ENCODE measurements at places on chromosomes 13 and 19. TPM values are rescaled to one million over a fixed set of nuclear protein-coding genes. Genes with fewer than 3 reads are reported as not detected.

- DNase-seq, result no peak
Observed at GRCh38 chr19:54558339-54558738, 15.3 kb upstream of the LILRA2 start.

GRCh38 chr19:663682-664117, 686 bp upstream of the RNF126 start:
- no peak for DNase-seq

DNA sequence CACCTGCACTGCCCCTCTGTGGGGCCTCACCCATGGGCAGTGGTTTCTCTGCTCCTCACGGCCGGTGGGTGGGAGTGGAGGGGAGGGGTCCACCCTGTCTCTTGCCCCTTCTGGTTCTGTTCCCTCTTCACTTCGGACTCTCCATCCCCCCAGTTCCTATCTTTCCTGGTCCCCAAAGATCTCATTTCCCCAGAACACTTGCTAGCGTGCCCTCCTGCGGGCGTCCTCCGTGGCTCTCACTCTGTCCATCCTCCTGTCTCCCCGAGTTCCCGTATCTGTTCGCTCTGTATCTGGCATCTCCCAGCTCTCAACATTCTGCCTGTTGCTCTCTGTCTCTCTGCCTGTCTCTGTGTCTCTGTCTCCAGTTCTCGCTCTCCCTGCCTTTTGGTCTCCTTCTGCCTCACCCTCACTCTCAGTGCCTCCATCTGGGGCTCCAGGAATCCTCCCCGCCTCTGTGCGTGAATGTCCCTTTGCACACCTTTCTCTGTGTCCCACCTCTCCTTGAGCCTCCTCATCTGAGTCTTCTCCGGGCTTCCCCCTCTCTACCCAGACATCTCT, 363 bp downstream of the SPIB start:
- no peak for DNase-seq

PSG6 gene
- not detected for total RNA-seq

KL gene
- total RNA-seq, result 0.93 TPM

FAM124A gene
- 1.6 TPM for total RNA-seq

GRCh38 chr19:41690801-41691065, 2.7 kb upstream of the CEACAM7 start:
- DNase-seq, result no peak

- peak; percentile 65 for DNase-seq
Observed at GRCh38 chr19:11125994-11126685, 29.4 kb downstream of the SPC24 start.

EID2 gene
- total RNA-seq, result 21.0 TPM

DNA sequence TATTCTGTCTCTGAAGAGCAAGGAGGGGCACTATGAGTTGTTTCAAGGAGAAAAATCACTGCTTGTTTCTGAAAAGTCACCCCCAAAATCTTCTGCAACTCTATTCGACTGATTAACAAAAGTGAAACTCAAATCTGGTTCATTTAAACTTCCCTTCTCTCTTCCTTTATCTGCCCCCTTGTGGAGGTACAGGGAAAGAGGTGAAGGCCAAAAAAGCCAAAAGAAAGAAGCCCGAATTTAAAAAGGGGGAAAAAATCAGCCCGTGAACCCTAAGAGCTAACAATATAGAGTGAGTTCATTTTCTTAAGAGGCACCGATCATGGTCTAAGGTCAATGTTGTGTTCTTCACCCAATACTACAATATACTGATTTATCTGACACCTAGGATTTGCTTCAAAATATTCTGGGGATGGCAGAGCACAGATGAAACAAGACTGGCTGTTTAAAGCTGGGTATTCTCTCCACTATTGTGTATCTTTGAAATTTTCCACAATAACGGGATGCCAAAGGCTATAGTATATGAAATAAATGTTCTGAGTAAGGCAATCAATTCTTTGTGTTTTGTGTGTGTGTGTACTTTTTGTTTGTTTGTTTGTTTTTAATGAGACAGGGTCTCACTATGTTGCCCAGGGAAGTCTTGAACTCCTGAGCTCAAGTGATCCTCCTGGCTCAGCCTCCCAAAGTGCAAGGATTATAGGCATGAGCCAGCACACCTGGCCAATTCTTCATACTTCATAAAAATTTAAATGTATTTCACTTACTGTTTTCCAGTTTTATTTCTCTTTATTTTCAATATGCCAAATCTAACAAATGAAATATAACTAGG, 55.0 kb upstream of the EEF1AKMT1 start:
- no peak for DNase-seq

DNA sequence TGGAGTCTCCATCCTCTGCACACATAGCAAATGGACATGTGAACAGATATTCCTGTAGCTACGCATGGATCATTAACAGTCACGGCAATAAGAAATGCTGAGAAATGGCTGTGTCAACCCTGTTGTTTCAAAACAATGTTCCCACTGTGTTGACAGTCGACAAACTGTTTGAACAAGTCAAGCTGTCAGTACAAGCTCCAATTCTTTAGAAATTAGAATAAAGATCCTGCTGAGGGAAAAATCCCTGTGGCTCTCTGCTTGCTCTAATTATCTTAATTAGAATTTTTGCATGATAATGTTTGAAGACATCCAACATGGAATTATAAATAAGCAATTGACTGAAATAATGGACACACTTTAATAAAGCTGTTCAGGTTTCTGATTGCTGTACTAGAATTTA, 37.9 kb upstream of the CPB2 start:
- no peak for DNase-seq

DNA sequence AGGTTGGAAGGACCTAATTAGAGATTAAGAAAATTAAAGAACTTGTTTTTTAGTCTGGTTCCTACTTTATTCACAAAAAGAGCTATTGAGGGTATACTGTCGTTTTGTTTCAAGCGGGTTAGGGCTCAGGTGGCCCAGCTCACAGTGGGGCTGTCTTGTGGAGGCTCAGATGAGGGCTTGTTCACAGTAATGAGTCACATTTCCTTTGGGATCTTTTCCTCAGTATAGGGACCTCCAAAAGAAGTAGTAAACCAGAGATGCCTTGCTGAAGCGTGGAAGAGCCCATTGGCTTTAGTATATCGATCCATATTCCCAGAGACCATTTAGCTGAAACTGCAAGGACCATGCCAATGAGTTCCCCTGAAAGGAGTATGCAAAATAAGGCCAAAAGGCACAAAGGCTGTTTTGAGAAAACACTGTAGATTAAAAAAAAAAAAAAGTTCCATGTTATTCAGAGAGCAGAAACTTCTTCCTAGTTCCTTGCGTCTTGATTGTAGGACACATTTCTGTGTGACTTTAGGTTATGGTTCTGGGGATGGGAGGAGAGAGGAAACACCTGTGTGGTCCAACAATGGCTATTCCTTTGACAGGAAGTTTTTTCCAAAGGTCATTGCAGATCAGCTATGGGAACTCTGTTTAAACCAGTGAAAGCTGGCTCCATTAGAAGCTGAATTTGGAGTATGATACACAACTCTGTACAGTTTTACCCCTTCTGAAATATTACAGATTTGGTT, 32.8 kb upstream of the GPI start:
- DNase-seq, result no peak

FXYD3 gene
- total RNA-seq, result 14.2 TPM

DNA sequence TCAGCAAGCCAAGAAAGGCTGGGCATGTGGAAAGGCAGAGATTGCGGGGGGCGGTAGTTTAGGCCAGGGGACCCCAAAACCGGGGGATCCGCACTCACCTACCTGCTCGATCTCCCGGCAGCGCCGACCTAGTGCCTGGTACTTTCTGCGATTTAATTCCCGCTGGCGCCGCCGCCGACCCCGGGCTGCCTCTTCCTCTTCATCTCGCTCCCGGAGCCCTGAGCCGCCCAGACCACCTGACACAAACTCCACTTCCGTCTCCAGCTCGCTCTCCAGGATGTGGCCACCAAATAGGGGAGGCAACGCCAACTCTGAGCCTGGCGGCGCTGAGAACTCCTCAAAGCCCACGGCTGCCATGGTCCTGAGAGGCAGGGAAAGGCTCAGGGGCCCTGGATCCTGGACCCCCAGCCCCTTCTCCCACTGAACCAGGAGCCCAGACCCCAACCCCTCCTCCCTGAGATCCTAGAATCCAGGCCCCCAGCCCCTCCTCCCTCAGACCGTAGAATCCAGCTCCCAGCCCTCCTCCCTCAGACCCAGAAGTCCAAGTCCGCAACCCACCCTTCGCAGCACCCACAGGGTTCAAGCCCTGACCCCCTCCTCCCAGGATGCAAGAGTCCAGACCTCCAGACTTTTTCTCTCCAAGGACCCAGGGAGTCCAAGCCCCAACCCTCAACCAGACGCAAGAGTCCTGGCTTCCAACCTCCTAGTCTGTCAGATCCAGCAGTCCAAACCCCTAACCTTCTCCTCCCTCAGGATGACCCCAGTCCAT, 933 bp downstream of the TFPT start:
- DNase-seq, result no peak

CEACAM5 gene
- total RNA-seq, result not detected

DNA sequence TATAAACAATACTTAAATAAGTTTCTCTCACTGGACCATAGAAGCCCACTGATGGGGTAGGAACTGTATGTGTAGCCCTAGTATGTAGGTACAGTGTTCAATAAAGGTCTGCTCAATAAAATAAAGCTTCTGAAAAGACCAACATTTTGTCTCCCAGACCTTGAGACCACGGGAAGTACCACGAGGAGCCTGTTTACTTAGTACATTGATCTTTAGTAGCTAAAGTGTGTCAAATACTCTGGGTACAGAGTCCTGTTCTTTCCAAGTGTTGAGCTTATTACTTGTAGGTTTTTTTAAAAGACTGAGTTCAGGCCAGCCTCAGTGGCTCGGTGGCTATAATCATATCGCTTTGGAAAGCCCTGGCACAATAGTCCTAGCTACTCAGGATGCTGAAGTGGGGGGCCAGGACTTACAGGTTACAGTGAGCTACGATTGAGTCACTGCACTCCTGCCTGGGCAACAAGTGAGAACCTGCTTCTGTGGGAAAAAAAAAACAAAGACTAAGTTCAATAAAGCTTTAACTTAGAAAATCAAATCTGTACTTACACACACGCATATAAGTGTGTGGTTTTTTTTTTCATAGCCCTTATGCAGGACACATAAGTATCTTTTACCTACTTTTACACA, 3.4 kb downstream of the MTRF1 start:
- no peak for DNase-seq
